Body of pancreas (tissue), 4 donors: ENCODE measurements at places on chromosomes 5 and 9.

DNA sequence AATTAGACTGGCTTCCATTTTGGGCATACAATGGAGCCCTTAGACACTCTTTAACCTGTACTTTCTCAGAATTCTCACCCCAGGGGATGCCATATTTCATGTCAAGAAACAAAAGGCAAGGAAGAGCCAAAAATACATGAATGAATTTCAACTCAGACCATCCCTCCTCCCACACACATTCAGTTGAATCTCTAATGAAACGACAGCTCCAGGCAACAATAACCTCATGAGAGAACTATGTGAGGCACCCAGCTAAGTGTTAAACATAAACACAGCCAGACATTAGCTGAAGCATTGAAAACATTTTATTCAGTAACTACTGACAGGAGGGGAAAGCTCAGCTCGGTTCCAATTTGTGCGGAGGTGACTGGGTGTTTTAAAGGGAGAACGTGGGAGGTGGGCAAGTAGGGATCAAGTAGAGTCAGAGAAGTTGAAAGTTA lies 1359.1 kb upstream of the CDH9 start:
- H3K36me3 ChIP-seq, result no peaks in the 10 kb centered on the region
- H3K4me1 ChIP-seq, result no peaks in the 10 kb centered on the region
- H3K4me3 ChIP-seq, result no peak overlapping the region
- DNase-seq, result no peak

DNA sequence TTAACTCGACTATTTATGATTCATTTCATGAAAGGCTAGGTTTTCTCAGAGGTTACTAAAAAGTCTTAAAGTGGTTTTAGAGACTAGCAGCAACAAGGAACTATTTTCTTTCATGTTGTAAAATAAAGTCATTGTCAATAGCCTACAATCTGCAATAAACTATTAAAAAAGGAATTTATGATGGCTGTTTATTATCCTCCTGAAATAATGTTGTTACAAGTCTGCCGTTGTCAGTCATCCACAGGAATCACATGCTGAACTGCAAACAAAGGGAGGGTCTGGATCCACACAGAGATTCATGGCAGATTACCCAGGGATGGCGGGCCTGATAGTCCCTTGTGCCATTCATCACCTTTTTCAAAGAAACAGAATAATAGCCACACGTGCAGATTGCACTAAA lies 49.2 kb downstream of the TMEM174 start:
- DNase-seq, result no peak
- no peak overlapping the region for H3K4me3 ChIP-seq
- H3K36me3 ChIP-seq, result no peaks in the 10 kb centered on the region
- H3K27me3 ChIP-seq, result peaks cover 7% of the 10 kb centered on the region
- H3K4me1 ChIP-seq, result no peaks in the 10 kb centered on the region

DNA sequence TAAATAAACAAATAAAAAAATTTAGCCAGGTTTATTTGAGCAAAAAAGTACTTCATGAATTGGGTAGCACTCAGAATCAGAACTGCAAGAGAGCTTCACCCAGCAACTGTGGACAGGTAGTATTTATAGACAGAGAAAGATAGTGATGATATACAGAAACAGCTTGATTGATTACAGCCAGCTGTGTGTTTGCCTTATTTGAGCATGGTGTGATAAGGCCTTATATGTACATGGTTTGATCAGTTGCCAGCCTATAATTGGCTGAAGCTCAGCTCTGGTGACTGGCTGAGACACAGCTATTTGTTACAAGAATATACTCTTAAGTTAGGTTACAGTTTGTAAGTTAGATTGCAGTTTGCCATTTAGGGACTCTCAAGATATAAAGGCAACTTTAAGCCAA lies 34.3 kb upstream of the ARL15 start:
- no peaks in the 10 kb centered on the region for H3K36me3 ChIP-seq
- peak; percentile 62 for DNase-seq
- H3K27ac ChIP-seq, result no peak overlapping the region
- peaks cover 6% of the 10 kb centered on the region for H3K4me1 ChIP-seq
- no peak overlapping the region for H3K4me3 ChIP-seq

GRCh38 chr9:71901695-71902597 lies 9.0 kb downstream of the ABHD17B start:
- no peaks in the 10 kb centered on the region for H3K36me3 ChIP-seq
- H3K27ac ChIP-seq, result no peak overlapping the region
- no peak overlapping the region for H3K4me3 ChIP-seq
- H3K4me1 ChIP-seq, result peaks cover 24% of the 10 kb centered on the region

- H3K36me3 ChIP-seq, result no peaks in the 10 kb centered on the region
- H3K27me3 ChIP-seq, result no peaks in the 10 kb centered on the region
- H3K4me3 ChIP-seq, result no peak overlapping the region
- no peaks in the 10 kb centered on the region for H3K4me1 ChIP-seq
These were observed 392.4 kb downstream of the NTRK2 start for GRCh38 chr9:85061969-85062368.

DNA sequence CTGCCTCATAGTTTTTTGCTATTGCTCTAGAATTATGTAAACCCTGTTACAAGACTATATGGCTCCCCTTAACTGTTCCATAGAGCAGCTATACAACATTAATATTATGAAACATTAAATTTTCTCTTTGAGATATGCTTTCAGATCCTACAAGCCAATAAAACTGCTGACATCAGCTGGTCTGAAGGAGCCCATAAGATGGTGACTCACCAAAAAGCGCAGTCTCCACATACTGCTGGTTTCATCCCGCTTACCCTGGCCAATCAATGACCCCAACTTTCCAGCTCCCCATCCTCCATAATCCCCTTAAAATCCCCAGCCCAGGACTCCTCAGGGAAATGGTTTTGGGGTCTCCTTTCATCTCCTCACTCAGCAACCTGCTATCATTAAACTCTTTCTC lies 172.7 kb downstream of the NSG2 start:
- H3K27ac ChIP-seq, result no peak overlapping the region
- no peaks in the 10 kb centered on the region for H3K36me3 ChIP-seq
- H3K4me1 ChIP-seq, result no peaks in the 10 kb centered on the region
- DNase-seq, result no peak
- no peak overlapping the region for H3K4me3 ChIP-seq
- H3K27me3 ChIP-seq, result no peaks in the 10 kb centered on the region

- no peaks in the 10 kb centered on the region for H3K36me3 ChIP-seq
- DNase-seq, result no peak
- H3K4me1 ChIP-seq, result no peaks in the 10 kb centered on the region
- no peak overlapping the region for H3K27ac ChIP-seq
- H3K4me3 ChIP-seq, result no peak overlapping the region
These were observed 433.5 kb downstream of the KIAA0825 start for GRCh38 chr5:94184870-94185269.

GRCh38 chr5:180990086-180990881 lies 1.6 kb downstream of the BTNL3 start:
- H3K4me1 ChIP-seq, result no peaks in the 10 kb centered on the region
- no peak for DNase-seq
- no peaks in the 10 kb centered on the region for H3K27me3 ChIP-seq
- no peaks in the 10 kb centered on the region for H3K36me3 ChIP-seq

DNA sequence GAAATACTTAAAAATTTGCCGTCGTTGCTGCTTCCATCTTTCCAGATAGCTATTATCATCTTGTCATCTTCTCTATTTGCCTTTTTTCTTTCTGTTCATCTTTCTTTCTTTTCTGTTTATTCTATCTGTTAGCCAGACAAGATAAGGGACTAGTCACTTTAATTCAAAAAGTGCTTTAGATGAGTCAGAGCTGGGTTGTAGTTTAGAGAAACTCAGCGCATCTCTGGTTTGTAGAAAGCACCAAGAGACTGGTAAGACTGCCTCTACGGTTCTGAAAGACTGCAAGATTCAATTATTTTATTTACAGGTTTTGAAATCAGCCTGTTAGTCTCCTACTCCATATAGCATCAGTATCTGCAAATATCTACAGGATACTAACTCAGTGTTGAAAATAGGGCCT lies 562.8 kb upstream of the RIOK2 start:
- H3K4me3 ChIP-seq, result no peak overlapping the region
- no peaks in the 10 kb centered on the region for H3K36me3 ChIP-seq
- H3K27ac ChIP-seq, result no peak overlapping the region
- no peak for DNase-seq

- no peak overlapping the region for H3K27ac ChIP-seq
- no peak overlapping the region for H3K4me3 ChIP-seq
- peaks cover 32% of the 10 kb centered on the region for H3K4me1 ChIP-seq
- no peaks in the 10 kb centered on the region for H3K27me3 ChIP-seq
- DNase-seq, result no peak
- no peaks in the 10 kb centered on the region for H3K36me3 ChIP-seq
These were observed 894 bp downstream of the LRRTM2 start for GRCh38 chr5:138874241-138874640.

- no peak overlapping the region for H3K4me3 ChIP-seq
- no peaks in the 10 kb centered on the region for H3K36me3 ChIP-seq
- peak; percentile 81 for DNase-seq
- no peaks in the 10 kb centered on the region for H3K27me3 ChIP-seq
- H3K4me1 ChIP-seq, result peaks cover 53% of the 10 kb centered on the region
- H3K27ac ChIP-seq, result no peak overlapping the region
These were observed 265.8 kb downstream of the MLLT3 start for GRCh38 chr9:20356403-20357036.

- no peak overlapping the region for H3K4me3 ChIP-seq
- no peaks in the 10 kb centered on the region for H3K27me3 ChIP-seq
- H3K4me1 ChIP-seq, result no peaks in the 10 kb centered on the region
- H3K27ac ChIP-seq, result no peak overlapping the region
- H3K36me3 ChIP-seq, result no peaks in the 10 kb centered on the region
These were observed 175.8 kb upstream of the FBXL17 start for GRCh38 chr5:108557686-108558085.

DNA sequence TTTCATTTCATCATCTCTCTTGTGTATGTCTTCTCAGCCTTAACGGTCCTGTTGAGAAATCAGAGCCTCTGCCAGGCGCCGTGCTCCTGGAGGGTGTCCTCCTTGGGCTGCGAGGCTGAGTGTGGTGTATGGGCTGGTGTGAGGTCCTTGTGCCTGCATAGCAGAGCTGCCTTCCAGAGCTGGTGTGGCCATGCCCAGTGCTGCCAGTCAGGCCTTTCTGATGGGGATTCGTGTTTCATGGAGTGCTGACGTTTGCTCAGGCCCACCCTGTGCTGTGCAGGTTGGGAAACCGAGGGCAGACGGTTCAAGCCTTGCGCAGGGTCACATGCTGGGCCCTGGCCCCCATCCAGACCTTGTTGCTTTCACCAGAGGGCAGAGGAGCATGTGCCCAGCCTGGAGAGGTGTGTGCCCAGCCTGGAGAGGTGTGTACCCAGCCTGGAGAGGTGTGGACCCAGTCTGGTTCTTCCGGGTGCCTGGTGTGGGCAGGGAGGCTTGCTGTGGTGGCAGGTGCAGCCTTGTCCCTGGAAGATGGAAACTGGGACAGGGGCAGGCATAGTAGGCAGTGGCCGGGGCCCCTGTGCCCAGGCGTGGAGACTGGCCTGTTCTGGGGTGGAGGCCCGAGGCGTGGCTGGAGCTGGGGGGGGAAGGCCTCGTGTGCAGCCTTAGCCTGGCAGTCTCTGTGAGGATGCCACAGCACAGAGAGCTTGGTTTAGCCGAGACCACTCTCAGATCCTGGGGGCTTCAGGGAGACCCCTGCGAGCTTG lies 84.0 kb downstream of the RXRA start:
- peaks cover 48% of the 10 kb centered on the region for H3K4me1 ChIP-seq
- H3K27me3 ChIP-seq, result no peaks in the 10 kb centered on the region
- no peak for DNase-seq
- no peaks in the 10 kb centered on the region for H3K36me3 ChIP-seq

- H3K27me3 ChIP-seq, result no peaks in the 10 kb centered on the region
- no peak overlapping the region for H3K4me3 ChIP-seq
- DNase-seq, result peak; percentile 80
- H3K27ac ChIP-seq, result peak overlapping the region; percentile 79
- H3K36me3 ChIP-seq, result no peaks in the 10 kb centered on the region
- peaks cover 78% of the 10 kb centered on the region for H3K4me1 ChIP-seq
These were observed 102.7 kb downstream of the ARHGEF28 start for GRCh38 chr5:73728493-73729273.

DNA sequence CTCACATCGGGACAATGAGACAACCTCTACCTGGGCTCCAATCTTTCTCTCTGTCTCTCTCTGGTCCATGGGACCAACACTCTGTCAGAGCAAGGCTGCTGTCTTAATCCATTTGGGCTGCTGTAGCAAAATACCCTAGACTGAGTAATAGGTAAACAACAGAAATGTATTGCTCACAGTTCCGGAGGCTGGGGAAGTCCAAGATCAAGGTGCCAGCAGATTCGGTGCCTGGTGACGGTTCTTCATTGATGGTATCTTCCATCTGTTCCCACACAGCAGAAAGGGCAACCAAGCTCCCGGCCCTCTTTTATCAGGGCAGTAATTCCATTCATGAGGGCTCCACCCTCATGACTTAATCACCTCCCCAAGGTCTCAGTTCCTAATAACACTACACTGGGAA lies 61.3 kb upstream of the SPOCK1 start:
- no peak overlapping the region for H3K4me3 ChIP-seq
- no peaks in the 10 kb centered on the region for H3K4me1 ChIP-seq
- H3K36me3 ChIP-seq, result no peaks in the 10 kb centered on the region
- H3K27ac ChIP-seq, result no peak overlapping the region

- peak; percentile 66 for DNase-seq
- no peak overlapping the region for H3K27ac ChIP-seq
- no peaks in the 10 kb centered on the region for H3K36me3 ChIP-seq
- no peaks in the 10 kb centered on the region for H3K4me1 ChIP-seq
These were observed 69.9 kb downstream of the MAMDC2 start for GRCh38 chr9:70113403-70114022.

- no peak overlapping the region for H3K4me3 ChIP-seq
- DNase-seq, result no peak
- H3K27me3 ChIP-seq, result no peaks in the 10 kb centered on the region
These were observed 47.1 kb downstream of the SPIN1 start for GRCh38 chr9:88435336-88435735.

DNA sequence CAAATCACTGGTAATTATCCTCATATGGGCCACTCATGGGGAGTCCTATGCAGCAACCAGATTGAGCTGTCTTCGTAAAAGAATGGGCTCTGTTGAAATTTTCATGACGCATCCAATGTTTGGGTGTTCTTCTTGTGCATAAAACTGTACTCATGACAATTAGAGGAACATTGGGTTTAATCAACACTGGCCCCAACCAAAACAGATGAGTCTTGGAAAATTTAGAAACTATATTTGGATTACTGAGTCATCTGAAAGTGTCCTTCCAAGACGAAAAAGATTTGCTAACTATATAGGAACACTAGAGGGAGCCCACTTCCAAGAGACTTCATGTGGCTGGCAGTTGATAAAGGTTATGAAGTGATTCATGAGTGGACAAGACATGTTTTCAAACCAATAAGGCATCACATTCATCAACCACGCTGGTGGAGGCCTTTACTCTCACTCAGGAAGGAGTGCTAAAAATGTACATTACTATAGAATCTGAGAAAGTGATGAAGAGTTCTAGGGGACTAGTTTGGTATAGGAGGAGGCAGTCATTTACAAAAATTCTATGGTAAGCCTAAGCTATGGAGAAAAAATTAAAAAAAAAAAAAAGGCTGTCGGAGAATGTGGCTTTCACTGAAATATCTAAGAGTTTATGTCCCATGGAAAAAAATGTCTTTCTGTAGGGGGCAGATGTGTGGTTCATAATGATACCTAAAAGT lies 313.5 kb downstream of the PRDM9 start:
- no peaks in the 10 kb centered on the region for H3K36me3 ChIP-seq
- H3K27me3 ChIP-seq, result no peaks in the 10 kb centered on the region
- H3K27ac ChIP-seq, result no peak overlapping the region
- H3K4me1 ChIP-seq, result no peaks in the 10 kb centered on the region

- no peak overlapping the region for H3K4me3 ChIP-seq
- no peak overlapping the region for H3K27ac ChIP-seq
- peaks cover 3% of the 10 kb centered on the region for H3K4me1 ChIP-seq
- no peaks in the 10 kb centered on the region for H3K27me3 ChIP-seq
These were observed 33.4 kb upstream of the TTC1 start for GRCh38 chr5:159975462-159976019.

- peaks cover 6% of the 10 kb centered on the region for H3K4me1 ChIP-seq
- no peaks in the 10 kb centered on the region for H3K27me3 ChIP-seq
- no peak overlapping the region for H3K4me3 ChIP-seq
- peak overlapping the region; percentile 50 for H3K27ac ChIP-seq
- no peak for DNase-seq
These were observed 78.8 kb downstream of the ADAMTS2 start for GRCh38 chr5:179266291-179267070.
